Stimulated activated CD8-positive, alpha-beta memory T cell treated with anti-CD3 and anti-CD28 coated beads, Interleukin-7, amount 100 ng/mL, for 4 hours (primary cell): ENCODE measurements at places on chromosomes 3 and 15.

DNA sequence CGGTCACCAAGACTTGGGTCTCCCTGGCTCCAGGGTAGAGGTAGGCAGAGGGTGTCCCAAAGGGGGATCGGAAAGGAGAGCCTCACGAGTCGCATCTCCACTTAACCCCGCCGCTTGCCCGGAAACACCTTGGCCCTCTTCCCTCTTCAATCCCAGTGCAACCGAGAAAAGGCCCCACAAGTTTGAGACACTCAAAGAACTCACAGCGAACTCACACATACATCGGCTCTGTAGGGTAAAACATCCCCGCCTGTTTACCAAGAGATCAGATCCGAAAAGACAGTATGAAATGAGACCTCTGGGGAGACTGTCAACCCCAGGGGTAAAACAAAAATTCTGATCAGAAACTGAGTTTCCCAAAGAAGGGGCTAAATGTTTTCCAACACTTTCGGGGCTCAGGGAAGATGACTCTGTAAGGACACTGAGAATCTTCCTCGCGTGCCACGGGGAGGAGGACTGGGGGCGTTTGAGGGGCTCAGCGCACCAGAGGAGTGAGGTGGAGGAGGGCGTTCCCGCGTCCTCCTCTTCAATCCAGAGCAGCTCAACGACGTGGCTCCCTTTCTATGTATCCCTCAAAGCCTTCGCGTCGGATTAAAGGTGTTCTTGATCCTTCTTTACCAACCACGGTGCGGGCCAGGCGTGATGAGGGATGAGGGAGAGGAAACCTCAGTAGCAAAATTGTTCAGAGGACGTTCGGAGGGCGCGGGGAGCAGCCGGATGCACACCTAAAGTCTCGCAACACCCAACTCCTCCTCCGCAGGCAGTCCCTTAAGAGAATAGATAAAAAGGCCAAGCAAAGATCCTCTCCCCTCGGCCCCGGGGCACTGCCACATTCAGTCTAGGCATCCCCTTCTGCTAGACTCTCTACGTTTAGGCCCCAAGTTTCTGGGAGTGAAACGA is 3.7 kb downstream of the WNT5A start:
- DNase-seq, result no peak

GRCh38 chr3:44892689-44893088 is 18.3 kb downstream of the TGM4 start:
- DNase-seq, result no peak

GRCh38 chr3:49124991-49125670 is 4.5 kb upstream of the USP19 start:
- no peak for DNase-seq

DNA sequence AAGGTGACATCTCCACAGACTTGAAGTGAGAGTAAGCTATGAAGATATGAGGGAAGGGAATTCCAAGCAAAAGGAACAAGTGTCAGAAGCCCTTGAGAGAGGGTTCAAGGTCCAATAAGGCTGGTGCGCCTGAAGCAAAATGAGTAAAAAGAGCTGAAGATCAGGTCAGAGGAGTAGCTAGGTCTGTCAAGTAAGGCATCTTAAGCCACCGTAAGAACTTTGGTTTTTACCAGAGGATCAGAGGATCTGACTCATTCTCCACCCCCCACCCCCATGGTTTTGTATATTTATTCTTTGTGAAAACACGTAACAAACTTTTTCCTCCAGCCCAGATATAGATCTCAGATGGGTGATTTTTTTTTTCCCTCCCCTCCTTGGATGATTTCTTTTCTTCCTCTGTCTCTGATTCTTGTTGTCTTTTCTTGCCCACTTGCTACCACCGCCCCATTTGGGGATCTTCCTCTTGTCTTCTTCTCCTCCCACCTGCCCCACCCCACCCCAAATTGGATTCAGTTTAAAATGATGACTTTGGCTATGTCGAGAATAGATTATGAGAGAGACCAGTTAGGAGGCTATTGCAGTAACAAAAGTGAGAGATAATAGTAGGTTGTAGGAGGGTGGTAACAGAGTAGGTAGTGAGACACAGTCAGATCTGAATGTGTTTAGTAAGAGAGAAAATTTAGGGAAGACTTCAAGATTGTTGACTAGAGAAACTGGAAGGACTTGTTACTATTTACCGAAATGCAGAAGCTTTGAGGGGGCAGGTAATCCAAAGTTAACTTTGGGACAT is 6.1 kb downstream of the TRMT10C start:
- DNase-seq, result peak; percentile 11

GRCh38 chr15:90203922-90204321 is 2.8 kb downstream of the SEMA4B start:
- DNase-seq, result no peak

- DNase-seq, result no peak
Measured at GRCh38 chr15:96818861-96819260, 488.4 kb downstream of the NR2F2 start.

- DNase-seq, result no peak
Measured at GRCh38 chr3:178849199-178849910, 222.3 kb downstream of the ZMAT3 start.

- no peak for DNase-seq
Measured at GRCh38 chr15:69976366-69976994, 121.2 kb downstream of the TLE3 start.

- no peak for DNase-seq
Measured at GRCh38 chr3:901953-902778, 190.7 kb upstream of the CNTN6 start.

GRCh38 chr15:71784719-71785118 is 25.6 kb upstream of the NR2E3 start:
- no peak for DNase-seq

DNA sequence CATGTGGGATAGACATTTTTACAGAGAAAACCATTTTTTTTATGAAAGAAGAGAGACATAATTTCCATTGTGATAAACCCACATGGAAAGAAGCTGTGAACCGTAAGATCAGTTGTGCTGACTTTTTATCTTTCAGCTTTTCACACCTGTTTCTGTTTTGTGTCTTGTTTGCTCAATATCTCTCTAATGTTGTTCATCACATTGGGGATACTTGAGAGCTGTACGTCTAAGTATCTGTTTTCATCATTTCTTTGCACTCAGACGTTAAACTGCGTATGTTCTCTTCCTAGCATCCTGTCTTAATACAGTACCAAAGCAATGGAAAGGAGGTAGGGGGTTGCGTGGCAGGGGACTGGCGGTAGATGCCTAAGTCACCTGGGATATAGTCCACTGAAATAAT is 449.0 kb downstream of the NAALADL2 start:
- no peak for DNase-seq

DNA sequence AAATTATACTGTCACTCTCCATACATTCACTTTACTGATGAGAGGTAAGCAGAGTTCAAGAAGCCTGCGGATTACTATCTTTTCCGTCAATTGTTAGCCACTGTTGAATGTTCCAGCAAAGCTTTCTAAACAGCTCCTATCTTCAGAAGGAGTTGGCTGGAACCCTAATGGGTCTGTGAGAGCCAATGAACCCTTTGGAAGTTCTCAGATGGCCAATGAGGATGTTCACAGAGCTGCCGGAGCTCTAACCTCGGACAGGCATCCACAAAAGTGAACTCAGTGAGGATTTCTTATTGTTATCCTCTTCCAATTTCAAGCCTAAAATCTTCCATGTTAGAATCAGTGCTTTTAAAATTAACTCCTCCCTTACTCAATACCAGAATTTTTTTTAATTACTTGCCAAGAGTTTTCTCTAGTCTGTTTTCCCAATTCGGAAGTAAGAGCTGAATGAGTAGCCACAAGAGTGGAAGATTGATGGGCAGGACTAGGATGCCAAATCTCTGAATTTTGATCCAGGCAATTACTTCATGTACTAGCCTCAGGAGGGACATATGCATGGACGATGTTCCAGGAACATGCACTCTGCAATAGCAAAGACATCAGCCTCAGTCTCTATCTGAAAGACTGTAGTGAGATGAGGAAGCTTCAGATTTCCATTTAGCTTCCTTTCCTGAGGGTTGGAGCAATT is 78.1 kb downstream of the AGBL1 start:
- no peak for DNase-seq

DNA sequence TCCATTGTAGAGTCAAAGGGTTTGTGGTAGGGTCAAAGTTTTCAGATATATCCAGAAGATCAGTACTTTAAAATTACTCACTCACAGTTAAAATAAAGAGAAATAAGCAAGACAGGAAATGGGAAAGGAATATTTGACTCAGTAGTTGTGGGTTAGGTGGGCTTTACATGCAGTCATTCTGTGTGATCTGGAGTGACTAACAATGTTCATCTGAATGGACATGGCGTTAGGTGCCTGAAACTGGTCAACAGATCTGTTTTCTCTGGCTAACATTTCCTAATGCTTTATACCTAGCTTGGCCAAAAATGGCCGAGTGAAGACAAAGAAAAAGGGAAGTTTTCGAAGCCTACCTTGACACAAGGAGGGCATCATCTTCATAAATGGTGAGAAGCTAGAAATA is 133.4 kb upstream of the SATB1 start:
- no peak for DNase-seq

DNA sequence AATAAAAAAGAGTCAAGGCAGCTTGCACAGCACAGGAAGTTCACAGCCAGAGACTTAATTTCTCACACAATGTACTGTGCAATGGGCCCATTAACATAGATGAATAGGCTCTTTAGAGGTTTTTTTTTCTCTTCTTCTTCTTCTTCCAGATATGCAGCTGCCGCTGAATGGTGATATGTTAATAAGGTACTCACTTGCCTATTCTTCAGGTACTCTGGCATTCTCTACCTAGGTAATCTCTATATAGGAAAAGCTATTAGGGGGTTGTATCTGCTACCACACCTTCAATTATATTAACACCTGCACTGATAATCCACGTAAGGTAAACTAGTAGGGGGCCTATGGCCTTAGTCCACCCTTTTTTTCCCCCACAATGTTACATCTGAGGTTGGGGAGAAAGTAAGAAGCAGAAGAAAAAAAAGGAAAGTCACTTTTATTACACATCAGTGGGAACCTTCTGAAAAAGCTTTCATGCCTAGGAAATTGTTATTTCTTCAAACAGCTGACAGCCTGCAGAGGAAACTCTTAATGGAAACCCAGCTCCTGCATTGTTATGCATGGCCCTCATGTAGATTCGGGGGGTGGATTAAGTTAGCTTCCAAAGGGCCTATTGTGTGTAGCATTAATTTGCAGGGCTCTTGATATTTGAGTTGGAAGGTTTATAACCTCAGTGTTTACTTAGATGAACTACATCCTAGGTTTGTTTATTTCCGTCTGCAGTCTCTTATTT is 525.5 kb downstream of the ZIC1 start:
- no peak for DNase-seq

DNA sequence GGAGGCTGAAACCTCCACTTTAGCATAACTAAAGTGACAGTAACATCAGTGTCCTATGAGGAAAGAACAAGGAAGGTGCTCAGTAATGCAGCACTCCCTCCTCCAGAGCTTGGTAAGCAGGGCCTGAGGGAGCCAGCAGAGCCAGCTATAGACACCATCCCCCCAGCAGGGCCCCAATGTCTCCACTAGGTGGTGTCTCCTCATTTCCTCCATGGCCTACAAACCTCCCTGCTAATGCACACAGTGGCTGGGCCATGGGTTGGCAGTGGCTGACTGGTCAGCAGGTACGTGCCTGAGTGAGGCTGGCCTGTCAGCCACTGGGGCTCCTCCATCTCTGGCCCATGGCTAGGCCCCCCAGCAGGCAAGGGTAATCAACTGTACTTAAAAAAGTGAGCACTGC is 13.6 kb downstream of the MRPS25 start:
- no peak for DNase-seq

DNA sequence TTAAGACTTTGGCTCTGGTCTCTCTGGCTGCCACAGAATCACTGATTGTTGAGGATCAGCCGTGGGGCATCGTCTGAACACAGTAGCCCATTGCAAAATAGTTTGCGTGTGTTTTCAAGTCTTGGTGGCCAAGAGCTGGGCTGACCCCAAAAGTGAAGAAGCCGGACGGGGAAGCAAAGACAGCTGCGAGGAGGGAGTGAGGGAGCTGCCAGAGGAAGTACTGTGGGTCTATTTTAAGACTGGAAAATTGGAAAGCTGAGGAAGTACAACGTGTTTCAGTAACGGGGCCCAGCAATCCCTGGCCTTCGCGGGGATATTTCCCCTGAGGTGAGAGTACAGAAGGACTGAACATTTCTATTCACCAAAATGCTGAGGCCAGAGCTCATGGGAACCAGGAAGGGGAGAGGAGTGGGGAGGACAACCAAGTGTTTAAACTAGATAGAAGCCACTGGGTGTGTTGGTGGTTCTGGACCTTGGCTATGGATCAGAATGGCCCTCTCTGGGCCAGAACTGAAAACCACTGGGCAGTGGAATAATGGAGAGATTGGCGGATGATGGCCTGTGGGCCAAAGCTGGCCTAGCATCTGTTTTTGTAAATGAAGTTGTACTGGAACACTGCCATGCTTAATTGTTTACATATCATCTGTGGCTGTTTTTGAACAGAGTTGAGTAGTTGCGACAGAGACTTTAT is 34.1 kb upstream of the LIMD1 start:
- no peak for DNase-seq

DNA sequence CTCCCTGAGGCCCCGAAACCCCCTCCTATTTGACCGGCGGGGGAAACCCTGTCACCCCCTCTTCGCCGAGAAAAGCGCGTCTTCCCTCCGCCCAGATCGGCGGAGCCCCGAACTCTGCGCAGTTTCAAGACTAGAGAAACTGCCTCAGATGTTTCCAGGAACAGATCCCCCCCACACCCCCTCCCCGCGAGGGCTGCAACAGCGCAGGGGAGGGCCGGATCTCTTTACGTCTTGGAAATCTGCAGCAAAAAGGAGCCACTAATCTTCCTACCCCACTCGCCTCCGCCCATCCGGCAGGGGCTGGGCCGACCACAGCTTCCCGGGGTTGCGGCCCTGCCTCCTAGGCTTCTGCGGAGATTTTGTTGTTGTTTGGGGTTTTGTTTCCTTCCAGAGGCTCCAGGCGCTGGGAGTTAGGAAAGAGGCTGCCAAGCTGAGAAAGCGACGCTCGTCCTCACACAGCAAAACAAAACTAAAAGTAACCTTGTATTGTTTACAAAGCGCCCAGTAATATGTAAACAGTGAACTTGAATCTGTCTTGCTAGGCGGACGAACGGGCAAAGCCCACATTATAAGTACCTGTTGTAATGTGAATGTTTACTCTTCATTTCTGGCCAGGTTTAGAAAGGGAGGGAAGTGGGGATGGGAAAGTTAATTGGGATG is 2.2 kb downstream of the FOXB1 start:
- DNase-seq, result peak; percentile 58

DNA sequence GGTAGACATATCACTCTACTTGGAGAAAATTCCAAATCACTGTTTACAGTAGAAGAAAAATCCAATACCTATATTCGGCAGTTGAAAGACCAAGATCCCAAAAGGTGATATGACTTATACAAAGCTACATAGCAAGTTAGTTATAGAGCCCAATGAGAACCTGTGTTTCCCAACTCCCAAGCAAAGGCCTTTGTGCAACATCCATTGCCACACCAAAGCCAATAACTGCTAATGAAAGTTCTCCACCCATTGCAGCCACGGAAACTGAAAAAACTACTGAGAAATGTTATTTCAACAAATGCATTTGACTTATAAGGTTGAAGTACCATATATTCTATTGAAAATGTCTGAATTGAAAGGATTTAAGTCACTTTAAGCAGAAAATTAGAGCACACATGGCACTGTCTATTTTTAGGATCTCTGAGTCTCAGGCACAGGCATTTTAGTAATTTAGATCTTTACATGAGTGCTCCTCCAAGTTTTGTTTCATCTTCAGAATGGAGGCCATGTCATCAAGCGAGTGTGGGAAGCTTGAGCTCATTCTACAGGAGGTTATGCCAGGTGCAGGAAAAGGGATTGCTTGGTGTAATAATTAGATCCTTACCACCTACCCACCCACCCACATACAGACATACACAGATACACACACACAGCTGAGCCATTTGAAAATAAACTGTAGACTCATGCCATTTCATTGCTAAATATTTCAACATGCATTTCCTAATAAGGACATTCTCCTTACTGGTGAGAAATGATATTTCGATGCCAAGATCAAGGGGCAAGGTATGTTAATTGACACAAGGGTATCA is 19.7 kb upstream of the ANO10 start:
- no peak for DNase-seq
